Colonic mucosa (tissue), 4 donors: ENCODE measurements at places on chromosomes 11 and 22. TPM values are rescaled to one million over a fixed set of nuclear protein-coding genes. Genes with fewer than 3 reads are reported as not detected.
A peak's percentile ranks its signal among the peaks of the same experiment; 100 is the strongest.

The APOL4 gene
- total RNA-seq, result 2.3 TPM

- no peak for DNase-seq
These were observed 125.3 kb upstream of the TIMP3 start for GRCh38 chr22:32676191-32676590.

The C11orf16 gene
- total RNA-seq, result not detected

The CARD18 gene
- not detected for total RNA-seq

The HSPB2 gene
- 2.2 TPM for total RNA-seq

DNA sequence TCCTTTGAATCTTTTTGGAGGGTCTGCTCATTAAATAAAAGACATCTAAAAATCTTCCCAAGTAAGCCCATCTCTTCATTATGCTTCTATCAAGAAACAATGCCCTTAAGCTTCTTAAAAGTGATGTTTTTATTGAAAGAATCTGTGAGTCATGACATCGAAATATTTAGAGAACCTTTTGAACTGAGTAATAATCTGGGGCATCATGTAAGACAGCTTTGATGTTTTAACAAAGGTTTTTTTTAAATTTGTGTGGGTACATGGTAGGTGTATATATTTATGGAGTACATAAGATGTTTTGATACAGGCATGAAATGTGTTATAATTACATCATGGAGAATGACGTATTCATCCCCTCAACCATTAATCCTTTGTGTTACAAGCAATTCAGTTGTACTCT lies 46.8 kb downstream of the PLAAT5 start:
- DNase-seq, result no peak

- DNase-seq, result peak; percentile 52
These were observed 60.2 kb downstream of the ENDOD1 start for GRCh38 chr11:95149651-95150364.

- no peak for DNase-seq
These were observed 132.3 kb upstream of the ZBED5 start for GRCh38 chr11:10990160-10990559.

DNA sequence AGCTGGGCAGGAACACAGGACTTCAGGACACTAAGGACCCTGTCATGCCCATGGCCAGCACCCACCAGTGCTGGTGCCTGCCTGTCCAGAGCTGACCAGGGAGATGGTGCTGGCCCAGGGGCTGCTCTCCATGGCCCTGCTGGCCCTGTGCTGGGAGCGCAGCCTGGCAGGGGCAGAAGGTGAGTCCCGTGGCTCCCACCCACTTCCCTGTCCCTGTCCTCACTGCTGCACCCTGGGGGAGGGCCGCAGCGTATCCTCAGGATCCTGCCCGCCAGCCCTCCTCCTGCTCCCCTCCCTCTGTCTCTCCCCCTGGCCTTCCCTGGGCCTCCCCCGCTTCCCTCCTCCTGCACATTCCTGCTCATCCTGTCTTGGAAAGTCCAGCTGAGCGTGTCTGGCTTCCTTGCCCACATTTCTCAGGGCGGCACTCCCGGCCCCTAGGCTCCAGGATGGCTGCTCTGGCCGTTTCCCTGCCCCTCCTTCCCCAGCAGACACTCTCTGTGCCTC lies 8.7 kb downstream of the CSF2RB start:
- DNase-seq, result no peak

The CAPN5 gene
- 267 TPM for total RNA-seq

- DNase-seq, result no peak
These were observed 95.0 kb downstream of the ARHGAP8 start for GRCh38 chr22:44847380-44847779.
